ENCODE measurements at places on chromosomes 13 and 19.

GRCh38 chr13:107838588-107839161 lies 376.7 kb downstream of the LIG4 start:
- no peak for DNase-seq

DNA sequence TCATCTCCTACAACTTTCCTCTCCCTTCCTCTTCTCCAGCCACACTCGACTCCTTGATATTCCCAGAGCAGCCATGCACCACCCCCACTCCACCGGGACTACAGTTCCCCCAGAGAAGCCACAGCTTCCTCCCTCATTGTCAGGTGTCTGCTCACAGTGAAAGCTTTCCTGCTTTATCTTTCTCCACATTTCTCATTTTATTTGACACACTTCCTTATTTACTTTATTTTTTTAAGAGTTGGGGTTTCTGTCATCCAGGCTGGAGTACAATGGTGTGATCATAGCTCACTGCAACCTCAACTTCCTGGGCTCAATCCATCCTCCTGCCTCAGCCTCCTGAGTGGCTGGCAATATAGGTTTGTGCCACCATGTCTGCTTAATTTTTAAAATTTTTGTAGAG lies 464.6 kb downstream of the MYO16 start:
- DNase-seq = no peak

DNA sequence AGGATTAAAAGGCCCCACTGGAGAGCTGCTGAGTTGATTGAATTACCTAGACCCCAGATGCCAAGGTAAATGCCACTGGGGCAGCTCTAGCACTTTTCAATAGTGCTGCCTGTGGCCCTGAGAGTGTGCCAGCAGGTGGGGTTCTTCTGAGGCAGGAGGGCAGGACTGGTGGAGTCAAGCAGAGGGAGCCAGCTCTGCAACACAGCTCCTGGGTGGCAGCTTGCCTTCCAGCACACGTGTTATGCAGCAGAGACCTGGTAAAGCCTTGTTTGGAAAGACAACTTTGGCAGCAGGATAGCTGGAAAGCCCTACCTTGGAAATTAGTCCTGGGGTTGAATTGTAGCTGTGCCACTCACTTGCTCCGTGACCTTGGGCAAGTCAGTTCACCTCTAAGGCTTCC lies 306.6 kb downstream of the ATP8A2 start:
- DNase-seq = no peak

DNA sequence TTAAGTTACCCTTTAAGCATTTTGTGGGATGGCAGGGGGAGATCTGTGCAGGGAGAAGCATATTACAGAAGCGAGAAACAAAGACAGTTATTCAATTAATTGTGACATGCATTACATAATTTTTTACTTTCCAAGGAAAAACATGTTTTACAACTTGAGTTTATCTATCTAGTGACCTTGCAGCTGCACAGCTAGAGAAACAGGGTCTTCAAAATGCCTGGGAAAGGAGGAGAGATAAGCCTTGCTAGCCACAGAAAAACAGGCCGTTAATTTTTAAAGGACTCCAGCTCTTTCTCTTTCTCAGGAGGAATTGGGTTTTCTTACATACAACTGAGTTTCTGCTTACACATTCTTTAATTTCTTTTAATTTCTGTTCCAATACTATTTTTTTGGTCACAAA lies 14.8 kb upstream of the ZNF431 start:
- DNase-seq = no peak

DNA sequence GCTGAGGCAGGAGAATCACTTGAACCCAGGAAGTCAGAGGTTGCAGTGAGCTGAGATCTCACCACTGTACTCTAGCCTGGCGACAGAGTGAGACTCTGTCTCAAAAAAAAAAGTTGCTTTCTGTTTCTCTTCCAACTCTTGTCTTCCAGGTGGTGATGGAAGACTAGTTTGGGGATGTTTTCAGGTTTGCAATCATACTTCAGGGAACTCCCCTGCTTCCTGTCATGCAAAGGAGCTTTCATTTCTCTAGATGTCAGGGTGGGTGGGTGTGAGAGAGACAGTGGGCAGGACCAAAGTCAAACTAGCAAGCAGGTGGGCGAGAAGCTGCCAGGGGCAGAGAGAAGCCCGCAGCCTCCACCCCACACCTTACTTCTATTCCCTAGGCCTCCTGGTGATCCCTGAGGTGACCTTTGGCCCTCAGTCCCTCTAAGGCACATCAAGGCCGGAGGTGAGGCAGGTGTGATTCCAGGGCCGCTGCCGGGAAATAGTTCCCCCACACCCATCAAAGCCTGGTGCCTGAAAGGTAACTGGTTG lies 25.7 kb downstream of the CCNE1 start:
- DNase-seq = peak; percentile 34

DNA sequence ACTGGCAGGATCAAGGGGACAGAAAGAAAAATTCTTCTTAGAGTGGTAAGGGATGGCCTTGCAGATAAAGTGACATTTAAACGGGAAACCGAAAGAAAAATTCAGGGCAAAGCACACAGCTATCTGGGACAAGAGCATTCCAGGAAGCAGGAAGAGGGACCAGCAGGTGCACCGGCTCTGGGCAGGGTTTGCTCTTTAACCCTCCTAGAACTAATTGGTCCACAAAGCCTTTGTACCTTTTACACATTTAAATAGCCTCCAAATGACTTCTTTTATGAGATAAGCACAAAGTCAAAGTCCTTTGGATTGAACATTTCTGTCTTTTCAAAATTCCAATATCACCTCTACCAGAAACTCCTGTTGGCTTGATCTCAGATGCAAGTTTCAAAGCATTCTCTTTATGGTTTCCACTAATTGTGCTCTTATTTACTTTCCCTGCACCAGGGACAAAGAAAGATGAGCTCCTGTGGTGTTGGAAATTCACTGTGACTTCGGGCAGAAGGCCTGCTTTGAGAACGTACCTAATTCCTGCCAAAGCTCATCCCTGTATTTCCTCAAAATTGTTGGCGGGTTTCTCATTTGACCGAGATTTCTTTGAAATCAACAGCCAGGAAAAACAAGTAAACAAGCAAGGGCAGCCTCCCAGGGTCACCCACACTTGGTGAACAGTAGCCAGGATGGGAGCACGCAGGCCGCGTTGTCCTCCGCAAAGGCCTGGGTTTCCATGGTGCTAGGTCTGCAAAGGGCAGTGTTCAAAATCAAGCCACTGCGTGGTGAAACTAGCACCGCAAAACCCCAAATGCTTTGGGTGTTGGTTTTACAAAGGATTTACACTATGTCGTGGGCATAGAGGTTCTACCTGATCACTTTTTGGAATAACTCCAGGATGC lies 98.6 kb downstream of the IRS2 start:
- no peak for DNase-seq

GRCh38 chr19:55424518-55424917 lies 16.9 kb upstream of the UBE2S start:
- no peak for DNase-seq

DNA sequence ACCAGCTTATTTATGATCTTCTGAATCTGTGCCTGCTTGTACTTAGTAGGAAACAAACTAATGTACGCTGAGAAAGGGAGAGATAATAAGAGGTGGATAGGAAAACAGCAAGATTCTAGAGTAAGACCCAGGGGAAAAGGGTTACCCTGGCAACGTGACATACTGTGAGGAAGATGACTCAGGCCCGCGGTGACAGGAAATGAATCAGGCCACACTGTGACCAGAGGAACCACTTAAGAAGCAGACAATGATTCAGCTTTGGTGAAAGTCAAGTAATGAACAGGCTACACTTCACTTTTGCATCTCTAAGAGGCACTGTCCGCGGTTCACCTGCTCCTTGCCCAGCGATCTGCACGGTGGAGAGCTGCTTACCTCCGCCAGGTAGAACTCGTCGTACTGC lies 158.2 kb downstream of the NALCN start:
- peak; percentile 66 for DNase-seq
